ENCODE measurements at places on chromosomes 2 and 18. TPM values are rescaled to one million over a fixed set of nuclear protein-coding genes. Genes with fewer than 3 reads are reported as not detected.

Gene MZT2B
- total RNA-seq, result 352 TPM

Gene IL36B
- not detected for total RNA-seq

Gene AFG3L2
- 61.3 TPM for total RNA-seq

Gene PTPRN
- total RNA-seq, result not detected

Gene AFTPH
- total RNA-seq, result 22.9 TPM

Gene AGAP1
- total RNA-seq, result 33.2 TPM

Gene TTN
- total RNA-seq, result 0.38 TPM

Gene IGFBP5
- 0.07 TPM for total RNA-seq

Gene LRP1B
- 0.13 TPM for total RNA-seq

Gene RGPD5
- 47.3 TPM for total RNA-seq

Gene SPP2
- not detected for total RNA-seq

Gene ASIC4
- 0.17 TPM for total RNA-seq

Gene EHD3
- 39.4 TPM for total RNA-seq

Gene INPP4A
- 26.3 TPM for total RNA-seq

Gene ST8SIA5
- not detected for total RNA-seq

Gene MARCHF4
- 4.0 TPM for total RNA-seq

Gene GPR55
- not detected for total RNA-seq

Gene KCNG2
- not detected for total RNA-seq

Gene HOXD4
- total RNA-seq, result not detected

Gene CRYGD
- not detected for total RNA-seq

Gene CNTNAP5
- total RNA-seq, result not detected

Gene PKDCC
- total RNA-seq, result 0.17 TPM

Gene FBXO15
- total RNA-seq, result 0.33 TPM

Gene GAL3ST2
- not detected for total RNA-seq

Gene POTEJ
- not detected for total RNA-seq

Data from mammary epithelial cell (primary cell).